ENCODE measurements at places on chromosomes 16 and 17. TPM values are rescaled to one million over a fixed set of nuclear protein-coding genes. Genes with fewer than 3 reads are reported as not detected.

- DNase-seq = no peak
These were observed 21.5 kb downstream of the USP22 start for GRCh38 chr17:21021208-21021803.

DNA sequence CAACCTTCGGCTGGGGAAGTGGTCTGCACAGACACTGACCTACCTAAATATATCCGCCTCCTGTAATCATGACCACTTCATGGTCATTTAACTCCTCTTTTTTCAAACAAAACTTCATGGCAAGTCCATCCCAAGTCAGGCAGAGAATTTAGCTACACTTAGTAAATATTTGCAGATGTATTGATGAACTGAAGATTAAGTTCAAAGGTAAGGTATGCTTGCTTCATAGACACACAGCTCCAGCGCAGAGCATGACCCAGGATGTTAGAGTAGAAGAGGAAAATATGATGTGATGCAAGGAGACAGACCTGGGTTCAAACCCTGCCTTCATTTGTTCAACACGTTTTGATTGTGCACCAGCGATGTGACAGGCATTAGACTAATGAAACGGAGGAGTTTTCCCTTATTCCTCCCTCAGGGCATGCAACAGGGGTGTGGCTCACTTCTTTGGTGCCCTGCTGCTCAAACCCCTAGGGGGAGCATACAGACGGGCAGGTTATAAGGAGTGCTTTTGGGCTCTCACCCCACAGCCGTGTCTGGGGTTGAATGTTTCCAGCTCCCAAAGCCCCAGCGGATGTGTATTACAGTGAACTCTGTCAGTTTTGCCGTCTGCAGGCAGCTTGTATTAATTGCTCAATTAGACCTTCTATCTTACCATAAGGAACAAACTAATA lies 23.9 kb upstream of the CLEC3A start:
- no peak for DNase-seq

- DNase-seq = no peak
These were observed 90.7 kb downstream of the WWP2 start for GRCh38 chr16:69852815-69853214.

Gene TBC1D3C
- not detected for total RNA-seq

GRCh38 chr16:84520725-84521496 lies 16.5 kb upstream of the MEAK7 start:
- DNase-seq = no peak

DNA sequence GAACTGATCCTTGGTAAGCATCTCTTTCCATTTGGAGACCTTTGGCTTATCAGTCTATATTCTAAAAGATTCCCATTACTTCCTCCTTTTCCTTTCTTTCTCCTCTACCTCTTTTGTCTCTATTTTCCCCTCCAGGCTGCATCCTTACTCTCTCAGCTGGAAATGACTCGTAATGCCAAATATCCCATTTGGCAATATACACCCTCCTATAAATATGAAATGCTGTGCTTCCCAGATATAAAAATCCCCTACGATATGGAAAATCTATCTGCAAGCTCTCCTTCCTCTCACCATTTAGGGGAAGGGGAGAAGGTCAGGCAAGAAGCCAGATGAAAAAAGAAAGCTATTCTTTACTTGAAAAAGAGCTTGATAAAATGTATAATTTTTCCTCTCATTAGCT lies 39.9 kb downstream of the XPO6 start:
- no peak for DNase-seq

Gene PDK2
- 32.9 TPM for total RNA-seq

- no peak for DNase-seq
These were observed 1.2 kb upstream of the MGAT5B start for GRCh38 chr17:76866774-76867577.

- no peak for DNase-seq
These were observed 1468.6 kb downstream of the CDH11 start for GRCh38 chr16:63653044-63653839.

Gene KRT14
- not detected for total RNA-seq

DNA sequence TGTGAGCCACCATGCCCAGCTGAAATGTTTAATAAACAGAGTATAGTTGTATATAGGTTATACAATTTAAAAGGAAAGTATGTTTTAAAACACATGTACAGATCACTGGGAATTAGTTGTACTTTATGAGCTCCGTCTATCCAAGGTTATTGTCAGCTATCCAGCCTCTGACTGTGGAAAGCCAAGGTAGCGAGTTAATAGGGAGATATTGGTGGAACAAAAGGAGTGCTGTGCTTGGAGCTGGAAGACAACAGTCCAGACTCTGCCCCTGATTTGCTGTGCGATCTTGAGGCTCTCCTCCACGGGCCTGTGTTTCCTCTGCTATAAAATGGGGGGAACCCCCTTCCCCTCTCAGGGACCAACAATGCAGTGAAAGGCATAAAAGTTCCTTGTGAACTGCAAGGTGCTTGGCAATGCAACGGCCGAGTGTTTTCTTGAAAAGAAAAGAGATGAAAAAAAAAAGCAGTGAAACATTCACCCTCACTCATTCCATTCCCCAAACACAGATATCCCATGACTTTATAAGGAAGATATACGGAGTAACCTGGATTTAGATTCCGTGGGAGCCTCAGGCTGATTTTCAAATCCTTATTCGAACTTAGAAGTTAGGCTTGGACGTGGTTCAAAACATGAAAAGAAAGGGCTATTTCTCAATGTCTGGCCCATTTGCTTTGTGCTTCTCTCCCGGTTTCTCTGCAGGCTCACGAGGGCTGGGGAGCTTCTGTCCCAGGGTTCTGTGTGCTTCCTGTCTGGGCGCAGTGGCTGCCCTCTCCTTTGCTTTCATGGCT lies 34.1 kb downstream of the CUEDC1 start:
- no peak for DNase-seq

Gene TNS4
- total RNA-seq = 1.8 TPM

DNA sequence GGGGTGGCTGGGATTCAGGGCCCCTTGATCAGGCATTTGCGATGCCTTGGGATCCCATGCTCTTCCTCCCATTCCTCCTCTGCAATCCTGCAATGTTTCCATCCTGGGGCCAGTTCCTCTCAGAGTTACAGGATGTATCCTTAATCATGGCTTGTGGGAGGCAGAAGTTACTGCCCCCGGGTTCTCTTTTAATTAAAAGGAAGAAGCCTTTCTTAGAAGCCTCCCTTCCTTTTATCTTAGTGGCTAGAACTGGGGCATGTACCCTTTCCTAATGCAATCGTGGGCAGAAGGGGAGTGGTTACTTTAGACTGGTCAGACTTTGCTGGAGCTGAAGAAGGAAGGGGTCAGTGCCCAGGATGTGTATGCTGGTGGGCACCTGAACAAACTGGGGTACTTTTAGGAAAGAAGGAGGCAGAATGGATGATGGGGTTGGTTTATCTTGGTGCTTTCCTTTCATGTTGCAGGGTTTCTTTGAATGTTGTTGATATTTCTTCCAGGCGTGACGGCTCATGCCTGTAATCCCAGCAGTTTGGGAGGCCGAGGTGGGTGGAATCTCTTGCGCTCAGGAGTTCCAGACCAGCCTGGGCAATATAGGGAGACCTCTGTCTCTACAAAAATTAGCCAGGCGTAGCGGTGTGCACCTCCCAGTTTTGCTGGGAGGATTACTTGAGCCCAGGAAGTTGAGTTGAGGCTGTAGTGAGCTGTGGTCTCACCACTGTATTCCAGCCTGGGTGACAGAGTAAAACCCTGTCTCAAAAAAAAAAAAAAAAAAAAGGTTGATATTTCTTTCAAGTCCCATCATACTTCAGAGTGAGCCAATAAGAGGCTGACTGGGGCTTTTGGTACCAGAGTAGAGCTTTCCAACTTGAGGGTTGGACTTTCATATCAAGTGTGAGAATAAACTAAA lies 13.2 kb upstream of the SPN start:
- no peak for DNase-seq

DNA sequence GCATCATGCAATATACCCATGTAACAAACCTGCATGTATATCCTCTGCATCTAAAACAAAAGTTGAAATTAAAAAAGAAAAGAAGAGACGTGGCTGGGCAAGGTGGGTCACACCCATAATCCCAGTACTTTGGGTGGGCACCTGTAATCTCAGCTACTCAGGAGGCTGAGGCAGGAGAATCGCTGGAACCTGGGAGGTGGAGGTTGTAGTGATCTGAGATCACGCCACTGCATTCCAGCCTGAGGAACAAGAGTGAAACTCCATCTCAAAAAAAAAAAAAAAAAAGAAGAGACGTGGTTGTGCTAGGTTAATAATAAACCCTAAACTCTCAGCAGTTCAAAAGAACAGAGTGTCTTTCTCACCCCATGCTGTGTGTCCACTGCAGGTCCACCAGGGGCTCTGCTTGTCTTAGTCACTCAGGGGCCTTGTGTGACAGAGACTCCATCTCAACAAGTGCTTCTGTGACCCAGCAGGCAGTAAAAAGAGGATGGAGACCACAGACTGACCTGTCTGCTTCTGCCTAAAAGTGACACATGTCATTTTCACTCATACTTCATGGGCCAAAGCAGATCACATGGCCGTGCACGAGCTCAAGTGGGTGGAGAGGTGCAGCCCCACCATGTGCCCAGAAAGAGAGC lies 22.3 kb upstream of the N4BP1 start:
- DNase-seq = no peak

Measured in natural killer cell (primary cell).